ENCODE measurements at places on chromosomes 2 and 18.

GRCh38 chr18:63850020-63850419 lies 37.5 kb upstream of the SERPINB2 start:
- DNase-seq = no peak

DNA sequence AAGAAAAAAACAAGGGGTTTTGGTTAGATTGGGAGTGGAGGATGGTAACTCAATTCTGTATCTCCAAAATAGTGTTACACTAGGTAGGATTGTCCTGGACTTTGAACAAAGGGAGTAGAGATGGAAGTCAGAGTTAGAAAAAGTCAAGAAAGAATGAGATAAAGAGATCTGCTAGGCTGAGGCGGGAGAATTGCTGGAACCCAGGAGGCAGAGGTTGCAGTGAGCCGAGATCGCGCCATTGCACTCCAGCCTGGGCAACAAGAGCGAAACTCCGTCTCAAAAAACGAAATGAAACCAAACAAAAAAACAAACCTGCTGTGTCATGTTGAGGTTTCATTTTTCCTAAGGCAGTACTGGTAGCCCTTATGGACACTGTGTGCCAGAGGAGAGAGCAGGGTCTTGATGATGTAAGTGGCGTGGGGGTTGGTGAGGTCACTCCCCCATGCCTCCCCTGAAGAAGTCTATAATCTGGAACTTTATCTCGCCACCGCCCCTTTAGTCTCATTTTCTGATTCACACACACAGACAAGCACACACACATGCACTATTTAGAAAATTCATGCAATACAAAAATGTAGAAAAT lies 10.5 kb downstream of the DRC1 start:
- DNase-seq = no peak

DNA sequence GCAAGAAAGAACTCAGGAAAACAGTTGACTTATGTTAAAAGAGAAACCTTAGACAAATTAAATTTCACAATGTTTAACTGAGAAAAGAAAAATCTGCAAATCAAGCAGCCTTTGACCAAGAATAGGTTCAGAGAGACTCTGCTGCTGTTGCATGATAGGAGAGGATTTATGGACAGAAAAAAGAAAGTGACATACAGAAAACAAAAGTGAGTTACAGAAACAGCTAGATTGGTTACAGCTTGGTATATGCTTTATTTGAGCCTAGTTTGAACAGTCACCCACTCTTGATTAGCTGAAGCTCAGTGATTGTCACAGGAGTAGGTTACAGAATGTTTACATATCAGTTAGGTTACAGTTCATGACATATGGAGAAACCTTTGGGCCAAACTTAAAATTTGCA lies 258.2 kb upstream of the SPOPL start:
- DNase-seq = peak; percentile 8

- no peak for DNase-seq
Observed at GRCh38 chr2:189214484-189214883, 34.9 kb upstream of the COL5A2 start.

- DNase-seq = no peak
Observed at GRCh38 chr18:13597068-13597467, 129.3 kb downstream of the FAM210A start.

GRCh38 chr2:103960951-103961350 lies 893.0 kb upstream of the POU3F3 start:
- DNase-seq = no peak

GRCh38 chr18:75213611-75214331 lies 3.2 kb downstream of the TSHZ1 start:
- no peak for DNase-seq

- no peak for DNase-seq
Observed at GRCh38 chr18:79217979-79218604, 148.9 kb downstream of the ATP9B start.

GRCh38 chr2:199216253-199216652 lies 241.5 kb downstream of the SATB2 start:
- no peak for DNase-seq

DNA sequence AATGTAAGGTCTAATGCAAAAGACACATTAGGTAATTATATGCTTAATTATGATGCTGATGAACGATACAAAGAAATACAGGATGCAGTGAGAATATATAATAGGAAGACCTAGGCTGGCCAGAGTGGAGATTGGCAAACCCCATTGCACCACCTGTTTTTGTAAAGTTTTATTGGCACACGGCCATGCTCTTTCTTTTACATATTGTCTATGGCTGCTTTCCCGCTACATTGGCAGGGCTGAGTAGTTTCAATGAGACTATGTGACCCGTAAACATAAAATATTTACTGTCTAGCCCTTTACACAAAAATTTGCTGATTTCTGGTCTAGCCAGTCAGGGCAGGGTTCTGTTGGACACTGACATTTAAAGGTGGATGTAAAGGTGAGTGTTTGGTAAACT lies 5.4 kb downstream of the SEC11C start:
- DNase-seq = no peak

- no peak for DNase-seq
Observed at GRCh38 chr18:74326231-74326630, 10.6 kb downstream of the C18orf63 start.

DNA sequence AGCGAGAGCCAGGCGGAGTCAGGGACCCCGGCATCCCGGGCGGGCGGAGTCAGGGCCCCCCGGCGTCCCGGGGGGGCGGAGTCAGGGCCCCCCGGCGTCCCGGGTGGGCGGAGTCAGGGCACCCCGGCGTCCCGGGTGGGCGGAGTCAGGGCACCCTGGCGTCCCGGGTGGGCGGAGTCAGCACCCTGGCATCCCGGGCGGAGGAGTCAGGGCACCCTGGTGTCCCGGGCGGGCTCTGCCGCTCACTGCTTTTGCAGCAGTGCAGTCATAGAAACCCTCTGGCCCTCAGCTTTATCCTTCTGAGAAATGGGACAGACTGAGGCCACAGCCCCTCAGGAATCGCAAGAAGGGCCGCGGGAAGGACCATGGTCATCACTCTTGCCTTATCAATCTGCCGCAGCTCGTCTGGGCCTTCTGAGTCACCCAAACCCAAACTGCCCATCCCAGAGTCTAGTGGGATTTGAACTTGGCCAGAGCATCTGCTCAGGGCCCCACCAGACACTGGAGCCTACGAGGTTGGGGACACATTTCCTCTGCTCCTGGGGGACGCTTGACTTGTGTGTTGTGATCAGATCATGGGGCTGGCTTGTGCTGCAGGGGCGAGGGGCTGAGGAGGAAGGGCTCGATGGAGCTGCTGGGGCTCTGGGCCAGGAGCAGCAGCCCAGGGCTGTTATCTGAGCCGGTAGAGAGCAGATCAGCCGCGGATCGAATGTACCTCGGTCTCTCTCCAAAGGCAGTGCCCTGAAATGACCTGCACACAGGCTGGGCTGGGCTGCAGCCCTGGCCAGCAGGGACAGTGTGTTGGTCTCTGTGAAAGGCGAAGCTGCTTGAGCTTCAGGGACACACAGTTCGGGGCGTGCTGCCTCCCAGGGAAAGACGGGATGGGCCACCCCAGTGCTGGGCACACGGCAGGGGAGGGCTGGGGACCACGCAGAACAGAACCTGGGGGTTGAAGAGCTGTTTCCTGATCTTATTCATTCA lies 290.1 kb upstream of the HDAC4 start:
- DNase-seq = no peak

DNA sequence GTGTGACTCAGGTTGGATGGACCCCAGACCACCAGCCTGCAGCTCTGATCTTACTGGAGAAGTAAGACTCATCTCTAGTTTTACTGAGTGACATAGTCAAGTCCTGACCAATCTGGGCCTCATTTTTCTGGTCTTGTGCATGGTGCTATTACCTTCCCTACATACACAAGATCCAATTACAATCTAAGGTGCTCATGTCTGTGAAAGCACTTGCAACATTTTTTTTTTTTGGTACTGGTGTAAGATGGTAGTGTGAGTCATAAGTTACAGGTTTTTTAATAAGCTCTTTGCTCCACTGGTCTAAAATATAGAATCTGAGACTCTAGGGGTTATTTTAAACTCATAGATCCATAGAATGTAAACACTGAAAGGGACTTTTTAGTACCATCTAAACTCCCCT lies 117.3 kb upstream of the EFEMP1 start:
- no peak for DNase-seq

DNA sequence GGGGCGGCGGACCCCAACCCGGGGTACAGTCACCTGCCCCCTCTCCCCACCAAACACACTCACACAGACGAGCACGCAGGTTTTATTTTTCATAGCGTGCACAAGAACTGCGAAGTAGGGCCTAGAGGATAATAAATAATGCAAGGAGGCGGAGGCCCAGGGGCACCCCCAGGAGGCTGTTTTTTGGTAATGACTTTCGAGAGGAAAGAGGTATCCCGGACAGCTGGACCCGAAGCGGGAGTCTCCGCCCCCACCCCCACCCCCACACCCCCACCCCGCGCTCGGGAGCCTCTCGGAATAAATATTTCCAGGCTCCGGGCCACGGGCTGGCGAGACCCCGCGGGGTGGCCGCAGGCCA lies 3.4 kb downstream of the CYP26B1 start:
- no peak for DNase-seq

GRCh38 chr2:84393829-84394228 lies 65.3 kb downstream of the SUCLG1 start:
- DNase-seq = no peak

DNA sequence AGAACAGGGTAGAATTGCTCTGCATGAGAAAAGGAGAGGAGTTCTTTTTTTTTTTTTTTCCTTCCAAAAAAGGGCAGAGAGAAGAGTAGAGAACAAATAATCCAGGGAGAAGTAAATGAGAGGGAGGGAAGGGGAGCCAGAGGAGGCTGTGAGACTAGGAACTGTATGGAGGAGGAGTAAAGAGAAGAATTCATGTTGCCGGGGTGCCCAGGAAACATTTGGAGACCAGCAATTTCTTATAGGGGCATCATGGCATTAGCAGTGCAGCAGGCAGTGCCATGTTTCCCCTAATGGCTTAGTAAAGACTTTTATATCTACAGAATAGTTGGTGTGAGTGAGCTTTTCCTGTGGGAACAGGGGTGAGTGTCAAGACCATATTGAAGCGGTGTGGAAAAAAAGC lies 86.4 kb upstream of the SESTD1 start:
- DNase-seq = no peak

GRCh38 chr2:20523073-20523798 lies 76.4 kb downstream of the RHOB start:
- DNase-seq = no peak

DNA sequence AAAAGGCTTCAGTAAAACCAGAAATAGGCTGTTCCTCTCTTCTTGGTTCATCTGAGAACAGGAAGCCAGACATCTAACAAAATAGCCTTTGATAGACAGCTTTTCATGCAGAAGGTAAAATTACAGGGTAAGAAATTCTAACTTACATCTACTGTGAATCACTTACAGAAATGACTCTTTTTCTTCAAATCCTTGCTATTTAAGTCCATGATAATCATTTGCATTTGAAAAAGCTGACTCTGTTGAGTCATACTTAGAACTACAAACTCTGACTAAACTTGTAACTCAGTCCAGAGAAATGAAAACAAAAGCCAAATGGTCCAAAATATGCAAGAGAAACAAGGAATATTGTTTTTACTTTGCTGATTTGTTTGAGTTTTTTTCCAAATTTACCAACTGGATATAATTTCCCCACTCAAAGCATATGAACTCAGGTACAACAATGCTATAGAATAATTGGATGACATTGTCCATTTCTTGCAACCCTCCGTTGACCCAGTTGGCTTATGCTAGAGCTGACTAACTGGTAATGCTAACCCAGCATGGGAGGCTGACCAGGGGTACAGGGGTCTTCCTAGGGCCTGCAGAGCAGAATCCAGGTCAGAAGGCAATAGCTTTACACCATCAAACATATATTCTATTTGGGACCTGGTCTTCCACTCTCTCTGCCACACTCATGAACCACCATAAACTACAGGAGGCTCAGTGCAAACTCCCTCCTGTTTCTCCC lies 18.8 kb upstream of the MREG start:
- DNase-seq = no peak

GRCh38 chr18:3245853-3246634 lies 1.6 kb upstream of the MYL12A start:
- peak; percentile 83 for DNase-seq

GRCh38 chr2:191178806-191179514 lies 28.2 kb upstream of the STAT4 start:
- DNase-seq = no peak

DNA sequence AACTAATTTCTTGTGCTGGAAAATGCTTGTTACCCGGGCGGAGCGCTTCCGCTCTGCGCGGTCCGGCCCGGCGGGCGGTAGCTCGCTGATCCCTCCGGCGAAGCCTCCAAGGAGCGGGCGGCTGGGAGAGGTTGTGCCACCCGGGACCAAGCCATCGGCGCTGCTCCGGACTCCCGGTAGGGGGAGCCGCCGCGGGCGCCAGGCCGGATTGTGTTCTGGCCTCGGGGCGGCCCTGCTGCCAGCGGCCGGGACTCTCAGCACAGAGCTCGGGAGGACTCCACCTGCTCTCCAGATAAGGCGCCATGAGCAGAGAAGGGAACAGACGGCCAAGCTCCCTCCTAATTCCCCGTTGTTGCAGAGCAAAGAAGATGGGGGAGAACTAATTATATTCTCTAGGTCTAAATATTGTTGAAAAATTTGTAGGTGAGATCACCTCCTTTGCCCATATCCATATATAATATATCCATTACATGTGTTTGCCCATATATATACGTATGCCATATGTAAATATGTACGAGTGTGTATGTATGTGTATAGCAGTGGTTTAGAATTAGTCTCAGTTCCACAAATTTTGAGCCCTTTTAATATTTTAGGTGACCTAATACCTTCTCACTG lies 13.8 kb upstream of the SATB2 start:
- no peak for DNase-seq

GRCh38 chr2:160252278-160252887 lies 52.3 kb upstream of the ITGB6 start:
- no peak for DNase-seq

DNA sequence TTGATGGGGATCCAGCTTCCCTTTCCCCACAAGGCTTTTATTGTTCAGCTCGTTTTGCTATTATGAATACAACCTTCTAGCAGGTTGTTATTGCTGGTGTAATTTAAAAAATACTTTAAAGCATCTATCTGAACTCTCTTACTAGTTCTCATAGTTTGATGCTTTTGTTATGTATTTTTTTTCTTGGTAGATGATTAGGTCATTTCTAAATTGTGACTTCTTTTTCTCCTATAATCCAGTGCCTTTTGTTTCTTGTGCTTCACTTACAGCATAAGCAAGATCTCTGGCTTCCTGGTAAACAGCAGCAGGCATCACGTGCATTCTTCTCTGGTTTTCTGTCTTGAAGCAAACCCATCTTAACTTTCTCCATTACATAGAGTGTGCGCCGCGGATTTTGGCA lies 96.1 kb downstream of the FAM168B start:
- DNase-seq = no peak

DNA sequence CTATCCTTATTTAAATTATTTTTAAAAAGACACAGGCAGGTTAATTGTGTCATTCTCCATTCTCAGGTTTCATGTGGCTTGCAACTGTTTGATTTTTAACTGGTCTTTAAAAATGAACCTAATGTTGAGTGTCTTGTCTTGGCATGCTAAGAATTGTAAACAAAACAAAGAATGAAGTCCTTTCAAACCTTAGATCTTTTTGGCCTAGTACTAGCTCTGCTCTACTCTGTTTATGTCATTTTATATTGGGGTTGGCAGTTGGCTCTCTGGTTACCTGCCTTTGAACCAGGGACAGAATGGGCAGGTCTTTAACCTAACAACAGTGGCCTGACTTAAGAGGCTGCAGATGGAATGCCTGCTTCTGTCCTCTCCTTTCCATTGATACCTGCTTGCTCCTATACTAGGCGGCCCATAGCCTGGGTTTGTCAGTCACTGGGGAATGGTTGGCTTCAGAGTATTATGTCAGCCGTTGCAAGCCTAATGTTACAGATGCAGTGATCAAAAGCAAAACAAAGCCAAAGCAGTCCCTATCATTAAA lies 85.5 kb downstream of the MTA3 start:
- DNase-seq = no peak

All from right renal pelvis (tissue), 4 donors.